ENCODE measurements at places on chromosomes 4 and X. TPM values are rescaled to one million over a fixed set of nuclear protein-coding genes. Genes with fewer than 3 reads are reported as not detected.

Gene FAM90A26
- not detected for total RNA-seq

GRCh38 chrX:47605024-47605423, 14.6 kb downstream of the SYN1 start:
- H3K27me3 ChIP-seq, result no peaks in the 10 kb centered on the region
- H3K36me3 ChIP-seq, result no peaks in the 10 kb centered on the region
- DNase-seq, result no peak
- no peak overlapping the region for H3K27ac ChIP-seq
- H3K4me1 ChIP-seq, result no peaks in the 10 kb centered on the region

GRCh38 chrX:87636533-87636932, 118.9 kb downstream of the KLHL4 start:
- no peaks in the 10 kb centered on the region for H3K4me1 ChIP-seq
- no peak for DNase-seq
- no peaks in the 10 kb centered on the region for H3K36me3 ChIP-seq
- H3K27me3 ChIP-seq, result no peaks in the 10 kb centered on the region
- no peak overlapping the region for H3K27ac ChIP-seq

GRCh38 chrX:22037225-22037624, 5.1 kb downstream of the PHEX start:
- no peaks in the 10 kb centered on the region for H3K36me3 ChIP-seq
- no peak overlapping the region for H3K27ac ChIP-seq
- no peak for DNase-seq
- no peaks in the 10 kb centered on the region for H3K4me1 ChIP-seq
- H3K4me3 ChIP-seq, result no peak overlapping the region
- no peaks in the 10 kb centered on the region for H3K27me3 ChIP-seq

DNA sequence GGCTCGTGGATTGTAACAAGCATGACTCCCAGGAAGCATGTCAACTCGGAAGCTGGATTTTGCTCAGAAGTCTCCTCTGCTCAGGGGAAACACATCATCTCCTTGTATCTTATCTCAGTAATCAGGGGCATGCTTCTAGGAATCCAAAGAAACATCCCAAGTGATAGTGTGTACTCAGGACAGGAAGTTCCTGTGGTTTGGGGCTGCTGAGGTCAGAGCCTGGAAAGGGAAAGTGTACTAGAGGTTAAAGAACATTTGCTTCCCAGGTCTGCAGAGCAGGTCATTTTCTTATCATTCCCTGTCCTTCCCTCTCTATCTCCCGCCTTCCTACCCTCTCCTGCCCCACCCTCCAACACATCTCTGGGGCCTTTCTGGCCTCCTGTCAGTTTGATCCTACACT, 38.8 kb downstream of the SLC34A2 start:
- H3K4me3 ChIP-seq, result no peak overlapping the region
- no peaks in the 10 kb centered on the region for H3K27me3 ChIP-seq
- H3K27ac ChIP-seq, result no peak overlapping the region
- DNase-seq, result peak; percentile 40
- no peaks in the 10 kb centered on the region for H3K36me3 ChIP-seq

GRCh38 chr4:3021627-3022026, 52.7 kb downstream of the HTT-AS start:
- no peaks in the 10 kb centered on the region for H3K36me3 ChIP-seq
- no peak overlapping the region for H3K4me3 ChIP-seq
- no peaks in the 10 kb centered on the region for H3K27me3 ChIP-seq
- no peak overlapping the region for H3K27ac ChIP-seq
- no peak for DNase-seq
